ENCODE measurements at places on chromosomes 4 and X.
A peak's percentile ranks its signal among the peaks of the same experiment; 100 is the strongest.

- DNase-seq: peak; percentile 75
These were observed 181.1 kb upstream of the WDFY3 start for GRCh38 chr4:85147481-85148076.

DNA sequence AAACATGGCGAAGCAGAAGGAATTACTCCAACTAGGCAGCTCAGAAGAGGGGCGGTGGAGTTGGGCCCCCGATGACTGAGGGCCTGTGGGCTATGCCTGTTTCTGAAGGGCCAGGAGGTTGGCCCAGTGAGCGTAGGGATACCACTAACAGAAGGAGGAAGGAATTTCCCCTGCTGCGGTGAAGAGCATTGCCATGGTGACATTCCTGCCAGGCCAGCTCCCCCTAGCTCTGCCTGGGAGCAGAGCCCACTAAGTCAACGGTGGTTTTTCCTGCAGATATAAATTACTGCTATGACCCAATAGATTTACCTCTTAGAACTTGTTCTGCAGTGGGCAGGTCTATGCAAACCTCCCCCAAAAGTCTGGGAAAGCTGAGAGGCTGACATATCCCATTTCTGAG lies 28.9 kb upstream of the HMX1 start:
- DNase-seq: no peak

- DNase-seq: no peak
These were observed 1.0 kb upstream of the RNF150 start for GRCh38 chr4:141133999-141134995.

GRCh38 chrX:123959281-123960063 lies 2.0 kb upstream of the STAG2 start:
- peak; percentile 27 for DNase-seq

GRCh38 chr4:169254546-169254983 lies 16.2 kb downstream of the SH3RF1 start:
- no peak for DNase-seq

DNA sequence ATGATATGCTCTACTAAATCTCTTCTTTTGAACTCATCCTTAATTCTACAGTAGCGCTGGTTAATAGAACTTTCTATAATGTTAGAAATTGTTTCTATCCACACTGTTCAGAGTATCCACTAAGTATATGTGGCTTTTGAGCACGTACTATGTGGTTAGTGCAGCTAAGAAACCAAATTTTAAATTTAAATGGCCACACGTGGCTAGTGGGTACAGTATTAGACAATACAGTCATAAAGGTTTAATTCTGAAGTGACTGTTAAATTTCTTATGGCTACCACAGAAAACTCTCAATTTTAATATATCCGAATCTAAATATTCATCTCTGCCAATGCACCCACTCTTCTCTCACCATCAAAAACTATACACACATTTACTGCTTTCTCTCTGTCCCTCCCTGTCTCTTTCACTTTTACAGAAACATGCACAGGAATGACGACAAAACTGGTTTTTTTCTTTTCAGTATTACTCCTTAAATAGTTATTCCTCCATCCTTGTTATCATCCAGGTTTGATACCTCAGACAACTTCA lies 583.9 kb downstream of the KCTD8 start:
- no peak for DNase-seq

DNA sequence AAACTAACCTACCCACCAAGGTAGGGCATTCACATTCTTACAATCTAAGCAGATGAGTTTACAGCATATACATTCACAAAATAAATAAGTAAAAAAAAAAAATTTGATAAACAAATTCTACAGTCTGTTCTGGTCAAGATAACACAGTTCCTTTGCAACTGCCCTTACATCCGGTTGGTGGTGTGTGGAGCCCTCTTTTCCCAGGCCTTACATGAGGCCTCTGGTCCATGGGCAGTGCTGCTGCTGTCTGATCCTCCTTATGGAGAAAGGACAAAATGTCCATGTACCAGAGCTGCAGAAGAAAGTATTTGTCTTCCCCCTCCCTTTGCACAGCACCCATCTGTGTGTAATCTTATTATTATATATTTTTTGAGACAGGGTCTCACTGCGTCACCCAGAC lies 2.2 kb upstream of the SEPTIN11 start:
- no peak for DNase-seq

DNA sequence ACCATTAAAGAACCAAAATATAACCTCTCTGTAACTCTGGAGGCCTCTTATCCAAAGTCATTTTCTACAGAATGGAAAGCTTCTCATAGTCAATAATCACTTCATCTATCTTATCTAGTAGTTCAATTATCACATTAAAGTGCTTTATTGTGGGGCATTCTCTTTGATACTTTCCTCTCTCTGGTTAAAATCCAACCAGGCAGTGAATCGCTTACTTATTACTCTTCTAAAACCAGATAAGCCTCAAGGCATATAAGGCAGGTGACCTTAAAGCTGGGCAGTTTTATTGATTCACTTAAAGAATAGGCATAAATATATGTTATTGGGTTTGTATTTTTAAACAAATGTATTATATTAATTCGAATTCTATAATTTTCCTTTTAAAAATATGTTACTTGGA lies 2162.1 kb upstream of the TENM3 start:
- DNase-seq: no peak

DNA sequence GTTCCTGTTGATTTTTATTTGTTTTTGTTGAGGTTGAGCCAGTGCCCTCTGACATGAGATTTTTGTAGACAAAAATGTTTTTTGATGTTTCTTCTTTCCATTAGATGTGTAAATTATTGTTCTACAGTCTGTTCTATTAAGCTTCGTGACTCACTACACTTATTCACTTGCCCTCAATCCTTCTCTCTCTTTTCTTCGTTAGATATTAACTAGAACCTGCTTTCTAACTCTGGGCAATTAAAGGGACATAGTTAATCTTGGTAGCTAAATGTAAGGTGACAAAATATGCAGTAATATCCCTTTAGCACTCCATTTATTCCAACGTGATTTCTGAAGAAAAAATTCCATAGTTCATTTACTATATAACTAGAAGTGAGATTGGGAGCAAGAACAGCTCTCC lies 333.9 kb downstream of the PDHA2 start:
- no peak for DNase-seq

- DNase-seq: peak; percentile 37
These were observed 7.0 kb downstream of the VAMP7 start for GRCh38 chrX:155888139-155888538.

GRCh38 chr4:121307445-121308327 lies 73.1 kb downstream of the QRFPR start:
- peak; percentile 77 for DNase-seq

DNA sequence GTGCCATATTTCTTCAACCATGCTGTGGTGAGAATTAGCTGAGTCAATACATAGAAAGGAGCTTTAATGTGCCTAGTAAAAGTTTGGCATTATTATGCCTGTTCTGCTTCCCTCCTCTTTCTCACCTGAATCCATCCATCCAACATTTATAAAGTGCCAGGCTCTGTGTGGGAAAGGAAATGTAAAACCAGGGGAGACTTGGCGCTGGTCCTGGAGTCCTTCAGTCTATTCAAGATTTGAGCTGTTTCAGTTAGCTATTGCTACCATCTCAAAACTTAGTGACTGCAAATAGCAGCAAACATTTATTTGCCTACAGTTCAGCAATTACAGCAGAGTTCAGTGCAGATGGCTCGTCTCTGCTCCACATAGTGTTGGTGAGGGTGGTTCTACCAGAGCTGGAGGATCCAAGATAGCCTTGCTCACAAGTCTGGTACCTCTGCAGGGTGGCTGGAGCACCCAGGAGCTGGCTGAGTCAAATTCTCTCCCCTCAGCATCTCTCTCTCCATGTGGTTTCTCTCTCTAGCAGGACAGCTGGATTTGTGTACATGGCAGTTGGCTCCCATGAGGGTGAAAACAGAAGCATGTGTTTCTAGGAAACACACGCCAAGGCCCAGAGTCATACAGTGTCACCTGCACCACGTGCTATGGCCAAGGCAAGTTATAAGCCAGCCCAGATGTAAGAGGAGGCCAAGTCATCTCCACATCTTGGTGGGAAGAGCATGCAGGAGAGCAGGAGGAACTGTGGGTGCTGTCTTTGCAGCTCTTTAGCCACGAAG lies 77.3 kb downstream of the FHDC1 start:
- no peak for DNase-seq

DNA sequence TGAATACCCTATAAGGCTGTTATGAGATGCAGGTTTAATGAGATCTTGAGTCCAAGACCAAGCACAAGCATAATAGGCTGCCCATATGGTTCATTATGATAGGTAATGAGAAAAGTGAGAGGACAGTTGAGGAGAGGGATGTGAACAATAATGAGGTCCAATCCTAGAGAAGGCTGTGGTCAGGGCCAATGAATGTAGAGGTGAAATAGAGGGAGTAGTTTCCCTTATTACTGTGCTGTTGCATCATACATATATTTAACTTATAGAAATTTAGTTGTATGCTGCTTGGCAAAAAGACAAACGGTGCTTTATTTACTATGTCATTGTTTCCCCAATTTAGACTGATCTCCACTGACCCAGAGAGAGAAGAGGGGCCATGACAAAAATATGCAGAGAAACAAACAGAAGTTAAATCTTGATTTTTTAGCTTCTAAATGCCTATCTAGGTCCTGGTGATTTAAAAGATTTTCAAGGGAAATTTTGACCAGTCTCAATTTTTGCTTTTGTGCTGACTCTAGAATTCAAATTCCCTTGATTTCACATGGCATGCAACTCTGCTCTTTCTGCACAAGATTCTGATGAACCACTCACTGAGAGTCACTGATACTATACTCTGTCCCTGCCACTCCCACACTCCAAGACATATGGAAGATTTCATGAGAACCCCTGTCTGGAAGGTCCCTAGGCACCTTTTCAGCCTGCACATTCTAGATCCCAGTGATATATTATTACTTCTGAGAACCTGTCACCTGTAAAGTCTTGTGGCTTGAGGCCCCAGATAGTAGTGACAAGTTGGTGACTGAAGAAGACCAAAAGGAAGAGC lies 159.7 kb downstream of the VSIG4 start:
- no peak for DNase-seq

DNA sequence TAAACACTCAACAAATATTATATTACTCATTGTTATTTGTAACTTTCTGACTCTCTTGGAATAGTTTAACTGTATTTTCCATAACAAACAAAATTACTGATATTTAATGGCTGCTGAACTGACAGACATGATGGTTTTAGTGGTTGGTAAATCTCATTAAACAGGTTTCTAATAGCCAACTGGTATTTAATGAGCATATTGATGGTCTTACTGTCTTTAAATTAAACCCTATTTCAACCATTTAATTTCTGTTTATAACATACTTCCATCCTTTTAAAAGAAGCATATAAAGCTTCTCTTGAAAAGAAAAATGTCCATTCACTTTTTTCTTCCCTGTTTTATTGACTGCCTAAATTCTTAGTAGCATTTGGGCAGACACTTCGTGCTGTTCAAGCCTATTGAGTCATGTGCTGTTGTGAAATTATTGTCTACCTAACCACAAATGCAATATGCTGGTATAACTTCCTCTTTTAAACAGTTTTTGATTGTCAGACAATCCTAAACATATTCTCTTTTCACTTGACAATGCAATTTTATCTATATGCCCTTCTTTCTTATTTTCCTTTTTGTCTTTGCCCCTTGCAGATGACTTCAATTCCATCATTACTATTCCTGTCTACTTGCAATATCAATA lies 163.9 kb upstream of the SLC7A11 start:
- DNase-seq: peak; percentile 95

DNA sequence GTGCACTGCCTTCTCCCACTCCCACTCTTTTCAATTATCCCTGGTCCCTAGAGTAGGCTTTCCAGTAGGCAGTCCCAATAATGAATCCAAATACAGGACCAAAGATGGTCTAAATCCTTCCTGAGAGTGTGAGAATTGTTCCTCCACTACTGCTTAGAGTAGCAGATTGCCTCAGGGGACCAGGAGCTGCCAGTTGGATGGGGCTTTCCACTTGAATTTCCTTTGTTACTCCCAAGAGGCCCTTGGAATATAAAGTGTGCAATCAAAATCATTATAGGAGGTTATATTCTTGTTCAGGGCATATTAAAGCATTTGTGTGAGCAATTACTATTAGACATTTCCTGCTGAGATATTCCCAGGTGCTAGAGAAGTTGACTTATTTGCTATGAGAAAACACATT lies 156.6 kb upstream of the TLL1 start:
- DNase-seq: no peak

DNA sequence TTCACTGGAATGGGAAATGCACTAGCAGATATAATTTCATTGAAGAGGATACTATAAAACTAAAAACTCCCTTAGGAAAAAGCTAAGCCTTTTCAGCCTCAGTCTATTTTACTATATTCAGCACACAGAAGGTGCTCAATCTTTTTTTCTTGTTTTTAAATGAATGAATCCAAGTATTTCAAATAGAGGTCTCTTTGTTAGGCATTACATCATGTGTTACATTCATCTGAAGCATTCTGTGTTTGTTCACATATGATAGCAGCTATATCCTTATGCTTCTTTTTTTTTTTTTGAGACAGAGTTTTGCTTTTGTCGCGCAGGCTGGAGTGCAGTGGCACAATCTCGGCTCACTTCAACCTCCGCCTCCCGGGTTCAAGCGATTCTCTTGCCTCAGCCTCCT lies 278.4 kb downstream of the CAMK2D start:
- DNase-seq: no peak

GRCh38 chrX:148513661-148514060 lies 13.2 kb downstream of the AFF2 start:
- no peak for DNase-seq

- DNase-seq: peak; percentile 21
These were observed 9.3 kb downstream of the CCDC160 start for GRCh38 chrX:134246282-134246681.

DNA sequence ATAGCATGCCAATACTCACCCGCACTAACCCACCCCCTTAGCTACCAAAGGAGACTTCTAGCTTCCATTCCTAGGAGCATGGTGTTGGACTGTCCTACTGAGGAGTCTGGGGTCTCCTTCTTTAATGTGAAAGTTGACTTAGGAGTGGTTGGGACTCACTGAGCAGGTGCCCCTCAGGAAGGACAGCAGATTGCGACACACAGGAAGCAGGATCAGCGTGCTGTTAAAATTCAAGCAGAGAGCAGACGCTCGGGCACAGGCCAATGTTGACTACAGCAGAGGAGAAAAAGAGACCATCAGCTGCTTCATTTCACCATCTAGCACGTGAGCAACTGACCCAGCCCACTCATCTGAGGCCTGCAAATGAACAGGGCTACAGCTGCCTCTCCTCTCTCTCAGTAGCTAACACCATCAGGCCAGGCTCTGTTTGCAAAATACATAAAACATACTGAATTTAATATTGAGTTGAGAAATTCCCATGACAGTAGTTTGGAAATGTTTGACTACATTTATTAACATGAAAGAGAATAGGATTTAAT lies 10.8 kb downstream of the NOX1 start:
- peak; percentile 3 for DNase-seq

GRCh38 chr4:114041117-114041475 lies 61.6 kb upstream of the ARSJ start:
- no peak for DNase-seq

- DNase-seq: no peak
These were observed 9.0 kb upstream of the IGFBP7 start for GRCh38 chr4:57119054-57119651.
